Stimulated activated CD8-positive, alpha-beta memory T cell treated with anti-CD3 and anti-CD28 coated beads, Interleukin-7, amount 100 ng/mL, for 1 hour (primary cell): ENCODE measurements at places on chromosomes 2 and 18.

DNA sequence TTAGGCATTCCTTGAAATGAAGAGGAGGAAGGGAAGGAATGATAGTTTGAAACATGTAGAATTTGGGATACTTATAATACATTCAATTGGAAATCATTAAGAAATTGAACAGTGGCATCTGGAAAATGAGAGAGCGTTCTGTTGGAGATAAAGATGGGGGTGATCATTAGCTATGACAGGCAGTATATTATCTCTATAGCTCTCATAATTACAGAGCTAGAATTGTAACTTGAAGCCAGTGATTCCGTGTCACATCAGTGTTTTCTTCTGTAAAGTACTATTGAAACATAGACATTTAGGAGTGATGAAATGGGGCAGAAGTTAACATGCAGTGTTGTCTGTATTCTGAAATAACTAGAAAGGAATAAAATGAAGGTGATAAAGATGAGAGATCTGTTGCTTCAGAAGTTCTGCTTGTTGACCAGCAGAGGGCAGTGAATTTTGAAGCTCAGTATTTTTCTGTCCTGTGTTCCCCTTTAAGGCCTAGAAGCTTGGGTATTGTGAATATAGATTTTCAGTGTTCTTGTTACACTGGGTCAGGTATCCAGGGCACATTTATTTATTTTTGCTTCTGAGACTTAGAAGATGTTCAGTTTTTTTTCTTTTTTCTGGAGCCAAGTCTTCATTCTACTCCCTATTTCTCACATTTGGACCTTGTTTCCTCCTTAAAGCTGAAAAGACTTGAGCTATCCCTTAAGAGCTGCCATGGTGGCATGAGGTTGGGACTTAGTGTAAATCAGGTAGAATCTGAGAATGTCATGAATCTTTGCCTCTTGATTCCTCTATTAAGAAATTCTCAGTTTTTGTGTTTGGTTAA lies 157.4 kb downstream of the TAF4B start:
- DNase-seq: no peak

- no peak for DNase-seq
Measured at GRCh38 chr2:215275824-215276223, 36.0 kb upstream of the ATIC start.

GRCh38 chr18:22683196-22683676 lies 249.9 kb upstream of the RBBP8 start:
- DNase-seq: no peak

- DNase-seq: no peak
Measured at GRCh38 chr2:133420788-133421187, 147.5 kb downstream of the NCKAP5 start.

- DNase-seq: no peak
Measured at GRCh38 chr2:101442042-101442666, 32.8 kb downstream of the RFX8 start.

GRCh38 chr2:237708065-237708398 lies 80.6 kb downstream of the LRRFIP1 start:
- DNase-seq: no peak

GRCh38 chr2:8567469-8568260 lies 114.2 kb upstream of the ID2 start:
- DNase-seq: no peak

GRCh38 chr18:36809590-36810381 lies 19.0 kb downstream of the TPGS2 start:
- no peak for DNase-seq

DNA sequence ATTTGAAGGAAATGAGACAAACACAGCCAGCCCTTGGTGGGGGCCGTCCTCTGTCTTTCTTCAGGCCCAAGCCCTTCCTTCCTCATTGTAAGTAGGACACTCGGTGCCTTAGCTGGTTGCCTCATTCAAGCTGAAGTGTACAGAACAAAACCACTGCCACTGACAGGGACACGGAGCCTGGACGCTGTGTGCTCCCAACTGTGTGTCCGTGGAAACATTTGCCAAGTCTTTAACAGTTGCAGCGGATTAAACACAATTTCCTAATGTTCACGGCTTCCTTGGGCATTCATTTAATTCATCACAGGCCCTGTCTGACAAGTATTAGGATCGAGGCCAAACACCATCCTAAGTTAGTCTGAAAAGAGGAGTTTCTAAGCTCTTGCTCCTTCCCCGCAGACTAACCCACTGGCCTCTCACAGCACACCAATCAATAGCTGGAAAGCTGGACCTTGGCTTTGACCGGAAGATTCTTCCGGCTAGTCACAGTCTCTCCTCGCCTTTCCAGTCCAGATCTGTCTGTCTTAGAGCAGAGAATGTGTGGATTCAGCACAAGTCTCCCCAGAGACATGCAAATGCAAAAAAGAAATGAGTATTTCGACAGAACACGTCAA lies 68.7 kb upstream of the ACSL3 start:
- DNase-seq: no peak

DNA sequence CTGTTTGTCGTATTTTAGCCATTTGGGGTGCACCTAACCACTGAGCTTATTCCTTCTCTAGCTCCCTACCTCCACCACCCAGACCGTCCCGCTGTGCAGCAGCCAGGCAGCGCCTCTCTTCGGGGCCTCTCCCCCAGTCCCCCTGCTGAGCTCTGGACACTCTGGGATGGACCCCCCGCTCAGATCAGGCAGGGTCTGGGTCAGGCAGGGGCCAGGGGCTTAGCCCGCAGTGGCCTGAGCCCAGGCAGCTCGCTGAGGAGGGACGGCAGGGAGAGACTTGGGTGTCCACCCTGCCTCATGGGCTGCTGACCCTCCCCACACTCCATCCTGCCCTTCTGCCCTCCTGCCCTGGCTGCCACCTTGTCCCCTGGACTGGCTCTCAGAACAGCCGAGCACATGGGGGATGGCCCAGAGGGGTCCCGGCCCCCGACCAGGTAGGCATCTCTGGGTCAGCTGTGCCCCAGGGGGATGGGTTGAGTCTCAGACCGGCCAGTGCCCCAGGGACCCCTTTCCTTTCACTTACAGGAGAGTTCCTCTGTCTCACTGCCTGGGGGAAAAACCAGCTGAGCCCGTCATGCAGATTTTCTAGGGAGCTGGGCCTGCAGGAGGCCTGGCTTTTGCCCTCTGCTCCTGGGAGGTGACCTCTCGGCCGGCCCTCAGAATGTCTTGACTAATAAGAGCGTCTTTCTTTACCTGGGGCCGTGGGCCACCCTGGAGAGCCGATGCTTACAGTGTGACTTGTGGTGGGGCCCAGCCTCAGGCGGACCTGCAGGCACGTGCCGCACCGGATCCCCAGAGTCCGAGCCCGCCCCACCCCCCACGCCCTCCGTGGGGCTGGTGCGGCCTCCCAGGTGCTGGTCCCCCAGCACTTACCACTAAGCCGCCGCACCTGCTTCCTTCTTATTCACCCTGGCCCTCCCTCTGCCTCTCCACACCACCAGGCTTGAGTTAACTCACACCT lies 22.8 kb upstream of the PXDN start:
- DNase-seq: no peak

- no peak for DNase-seq
Measured at GRCh38 chr18:56897122-56897521, 246.0 kb downstream of the WDR7 start.

DNA sequence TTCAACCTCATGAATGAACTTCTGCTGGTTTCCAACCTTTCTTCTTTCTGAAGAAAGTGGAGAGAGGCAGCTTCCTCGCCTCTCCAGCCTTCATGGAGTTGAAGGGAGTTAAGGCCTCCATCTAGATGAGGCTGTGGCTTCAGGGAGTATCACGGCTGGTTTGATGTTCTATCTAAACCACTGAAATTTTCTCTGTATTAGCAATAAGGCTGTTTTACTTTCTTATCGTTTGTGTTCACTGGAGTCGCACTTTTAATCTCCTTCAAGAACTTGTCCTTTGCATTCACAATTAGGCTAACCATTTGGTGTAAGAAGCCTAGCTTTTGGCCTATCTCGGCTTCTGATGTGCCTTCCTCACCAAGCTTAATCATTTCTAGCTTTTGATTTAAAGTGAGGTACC lies 19.9 kb upstream of the CTDP1 start:
- no peak for DNase-seq

DNA sequence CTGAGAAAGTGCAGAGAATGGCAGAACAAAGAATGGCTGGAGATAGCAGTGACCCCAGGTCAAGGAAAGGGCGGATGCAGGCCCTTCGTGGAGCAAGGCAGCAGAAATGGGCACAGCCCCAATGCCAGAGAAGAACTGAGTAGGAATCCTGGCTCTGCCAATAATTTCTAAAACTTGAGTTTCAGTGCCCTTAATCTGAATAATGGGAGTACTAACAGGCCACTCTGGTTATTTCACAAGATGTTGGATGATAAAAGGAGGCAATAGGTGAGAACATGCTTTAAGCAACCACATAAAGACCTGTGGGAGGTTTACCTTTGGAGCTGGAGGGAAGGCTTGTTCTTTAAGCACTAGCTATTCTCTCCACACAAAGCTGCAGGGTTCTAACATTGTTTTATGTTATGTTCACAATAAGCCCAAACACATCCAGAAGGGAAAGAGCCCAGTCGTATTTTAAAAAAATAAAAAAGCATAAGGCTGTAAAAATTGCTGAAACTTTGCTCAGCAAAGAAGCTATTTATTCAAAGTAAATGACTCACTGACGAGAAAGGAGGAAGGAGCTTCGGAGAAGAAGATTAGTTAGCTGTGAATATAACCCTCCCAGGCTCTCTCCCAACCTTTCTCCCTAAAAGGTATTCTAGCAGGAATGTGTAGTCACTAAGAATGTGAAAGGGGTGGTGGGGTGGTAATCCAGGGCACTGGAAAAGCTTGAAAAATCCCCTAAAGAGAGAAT lies 470.2 kb downstream of the TXNL1 start:
- DNase-seq: no peak

GRCh38 chr18:77157312-77157711 lies 24.7 kb upstream of the MBP start:
- DNase-seq: no peak
